ENCODE measurements at places on chromosomes 16 and 17.

- peak; percentile 56 for DNase-seq
Observed at GRCh38 chr17:68288375-68288774, 2.6 kb downstream of the SLC16A6 start.

- no peak for DNase-seq
Observed at GRCh38 chr16:53132406-53132805, 77.6 kb downstream of the CHD9 start.

DNA sequence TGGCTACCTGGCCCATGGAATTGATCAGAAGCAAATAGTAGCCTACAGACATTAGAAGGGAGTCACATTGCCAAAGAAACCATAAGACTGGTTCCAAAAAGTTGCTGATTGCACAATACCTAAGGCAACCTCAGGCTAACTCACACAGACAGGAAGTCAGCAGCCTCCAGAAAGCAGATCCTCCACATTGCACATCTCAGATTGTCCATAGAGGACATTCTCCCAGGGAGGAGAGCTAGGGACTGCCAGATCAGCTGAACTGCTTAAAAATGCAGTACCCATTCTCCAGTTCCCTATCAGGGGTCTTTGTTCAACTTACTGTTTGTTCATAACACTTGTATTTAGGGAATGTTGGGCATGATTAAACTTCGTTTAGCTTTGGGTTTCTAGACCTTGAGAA lies 4.2 kb downstream of the CCL3 start:
- DNase-seq, result no peak

- DNase-seq, result no peak
Observed at GRCh38 chr17:61806936-61807335, 56.4 kb downstream of the BRIP1 start.

DNA sequence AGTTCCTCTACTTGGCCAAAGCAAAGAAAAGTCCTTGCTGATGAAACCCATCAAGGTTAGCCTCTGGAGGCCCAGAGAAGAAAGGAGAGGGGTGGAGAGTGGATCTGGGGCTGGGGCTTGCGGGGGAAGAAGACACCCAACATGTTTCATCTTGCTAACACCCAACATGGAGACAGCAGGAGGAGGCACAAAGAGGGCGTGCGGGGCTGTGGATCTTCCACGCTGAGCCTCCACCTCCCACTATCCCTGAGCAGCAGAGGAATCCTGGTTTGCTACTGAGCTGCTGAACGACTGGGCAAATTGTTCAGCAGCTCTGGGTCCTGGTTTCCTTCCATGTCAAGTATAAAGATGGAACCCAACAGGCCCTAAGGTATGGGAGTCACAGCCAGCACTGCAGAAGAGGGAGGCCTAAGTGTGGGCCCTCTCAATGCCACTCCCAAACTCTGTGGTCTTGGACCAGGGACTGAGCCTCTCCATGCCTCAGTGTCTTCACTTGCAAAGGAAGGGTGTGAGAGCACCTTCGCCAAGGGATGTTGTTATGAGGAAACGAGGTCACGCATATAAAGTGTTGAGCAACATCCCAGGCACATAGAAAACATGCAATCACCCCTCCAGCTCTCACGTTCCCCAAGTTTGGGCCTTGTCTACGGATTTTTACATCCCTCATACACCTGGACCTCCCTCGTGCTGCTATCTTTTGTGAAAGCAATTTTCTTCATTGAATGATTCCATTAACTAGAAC lies 122.5 kb downstream of the XYLT1 start:
- DNase-seq, result no peak

DNA sequence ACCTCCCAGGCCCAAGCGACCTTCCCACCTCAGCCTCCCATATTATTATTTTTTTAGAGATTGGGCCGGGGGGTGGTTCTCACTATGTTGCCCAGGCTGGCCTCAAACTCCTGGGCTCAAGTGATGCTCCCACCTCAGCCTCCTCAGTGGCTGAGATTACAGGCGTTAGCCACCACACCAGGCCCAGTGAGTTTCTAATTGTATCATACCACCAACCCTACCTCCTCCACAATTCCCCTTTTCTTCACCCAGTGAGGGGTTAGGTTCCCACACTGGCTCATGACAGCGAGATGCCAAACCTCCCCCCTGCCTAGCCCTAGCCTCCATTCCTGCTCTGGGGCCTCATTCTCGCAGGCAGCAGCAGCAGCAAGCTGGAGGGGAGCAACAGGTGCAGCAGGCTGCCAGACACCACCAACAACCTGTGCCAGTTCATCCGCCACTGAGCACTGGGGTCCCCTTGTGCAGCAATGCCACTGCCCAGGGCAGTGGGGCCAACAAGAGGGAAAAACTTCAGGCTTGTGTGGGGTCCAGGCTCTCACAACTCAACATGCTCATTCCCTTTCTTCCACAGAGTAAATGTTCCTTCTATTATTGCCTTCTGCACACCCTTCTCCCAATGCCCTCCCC lies 9.1 kb downstream of the ATP6V0D1 start:
- DNase-seq, result no peak

- peak; percentile 97 for DNase-seq
Observed at GRCh38 chr16:30650369-30651123, at the start of gene PRR14. PRR14 (plus strand) TSS chr16:30650960; CDS start chr16:30651646, 686 bp downstream.

GRCh38 chr17:58229881-58230280 lies 8.5 kb upstream of the LPO start:
- no peak for DNase-seq

- no peak for DNase-seq
Observed at GRCh38 chr16:66324815-66325515, 41.5 kb upstream of the CDH5 start.

DNA sequence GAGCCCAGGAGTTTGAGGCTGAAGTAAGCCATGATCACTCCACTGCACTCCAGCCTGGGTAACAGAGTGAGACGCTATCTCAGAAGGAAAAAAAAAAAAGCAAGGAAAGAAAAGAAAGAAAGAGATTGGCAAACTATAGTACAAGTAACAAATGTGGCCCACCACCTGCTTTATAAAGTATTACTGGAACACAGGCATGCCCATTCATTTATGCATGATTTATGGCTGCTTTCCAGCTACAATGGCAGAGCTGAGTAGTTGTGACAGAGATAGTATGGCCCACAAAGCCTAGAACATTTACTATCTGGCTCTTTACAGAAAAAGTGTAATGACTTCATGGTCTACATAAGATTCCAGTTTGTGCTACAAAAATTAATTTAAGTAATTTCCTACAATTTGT lies 23.6 kb downstream of the C16orf87 start:
- DNase-seq, result no peak

DNA sequence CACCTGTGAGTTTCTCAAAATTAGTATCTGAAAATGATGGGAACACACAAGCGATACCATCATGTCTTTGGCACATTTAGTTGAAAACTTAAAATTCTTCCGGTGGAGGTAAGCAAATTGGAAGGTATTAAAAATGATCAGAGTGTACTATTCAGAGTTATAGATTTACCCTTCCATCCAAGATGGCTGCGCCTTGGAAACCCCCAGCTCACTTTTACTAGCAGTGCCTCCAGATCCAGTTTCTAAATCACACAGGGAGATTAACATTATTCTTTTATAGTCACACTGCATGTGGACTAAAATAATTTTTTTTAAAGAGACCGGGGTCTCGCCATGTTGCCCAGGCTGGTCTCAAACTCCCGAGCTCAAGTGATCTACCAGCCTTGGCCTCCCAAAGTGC lies 15.0 kb downstream of the PITPNC1 start:
- no peak for DNase-seq

- DNase-seq, result peak; percentile 75
Observed at GRCh38 chr17:143785-144281, 6.5 kb downstream of the SCGB1C2 start.

GRCh38 chr16:3027983-3028715 lies 4.3 kb downstream of the THOC6 start:
- peak; percentile 87 for DNase-seq

- peak; percentile 83 for DNase-seq
Observed at GRCh38 chr17:58329810-58330537, 1.4 kb upstream of the TSPOAP1 start.

DNA sequence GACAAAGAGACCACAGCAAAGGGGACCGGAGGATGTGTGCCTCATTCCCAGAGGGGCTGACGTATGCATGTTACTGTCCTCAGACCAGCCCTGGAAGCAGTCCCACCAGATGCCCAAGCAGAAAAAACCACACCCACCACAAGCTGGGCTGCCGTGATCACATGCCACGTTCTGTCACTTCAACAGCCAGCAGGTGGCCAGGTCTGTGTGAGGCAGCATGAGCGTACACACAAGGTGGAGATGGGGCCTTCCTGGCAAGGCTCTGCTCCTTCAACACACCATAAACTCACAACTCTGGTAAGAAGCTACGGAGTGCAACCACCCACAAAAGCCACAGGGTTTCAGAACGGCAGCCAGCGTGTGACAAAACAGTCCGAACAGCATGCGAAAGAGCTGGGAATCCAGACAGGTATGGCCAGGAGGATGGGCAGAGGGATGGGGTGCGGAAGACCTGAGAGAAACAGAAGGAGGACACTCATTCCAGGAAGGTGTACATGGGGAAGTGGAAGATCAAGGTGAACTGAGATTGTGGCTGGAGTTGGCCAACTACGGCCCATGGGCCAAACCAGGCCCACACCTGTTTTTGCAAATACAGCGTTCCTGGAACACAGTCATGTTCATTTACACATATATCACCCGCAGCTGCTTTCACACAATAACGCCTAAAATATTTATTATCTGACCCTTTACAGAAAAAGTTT lies 27.9 kb downstream of the MBTPS1 start:
- peak; percentile 61 for DNase-seq

DNA sequence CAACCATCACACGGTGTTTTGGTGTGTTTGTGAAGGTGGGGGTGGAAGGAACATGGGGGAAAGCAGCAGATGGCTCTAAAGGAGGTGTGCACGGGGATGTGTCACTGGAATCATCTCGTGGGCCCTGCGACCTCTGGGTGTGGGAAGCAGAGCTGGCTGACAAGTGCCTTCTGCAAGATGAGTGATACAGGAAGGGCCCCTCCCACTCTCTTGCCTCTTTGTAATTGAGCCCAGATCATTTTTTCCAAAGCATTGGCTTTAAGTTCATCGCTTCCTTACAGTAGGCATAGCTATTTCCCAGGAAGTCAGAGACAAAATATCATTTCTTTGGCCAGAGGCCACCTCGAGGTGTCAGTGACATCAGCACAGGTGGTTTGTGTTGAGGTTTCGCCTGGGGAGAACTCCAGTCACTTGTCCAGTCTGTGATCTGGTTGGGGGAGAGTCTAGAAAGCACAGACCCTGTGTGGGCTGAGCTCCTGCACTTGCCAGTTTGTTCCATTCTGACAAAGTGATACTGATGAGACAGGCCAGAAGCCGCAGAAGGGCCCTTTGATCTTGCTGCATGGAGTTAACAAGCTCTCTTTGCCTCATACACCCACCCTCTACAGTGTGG lies 20.6 kb upstream of the SNTB2 start:
- no peak for DNase-seq

- DNase-seq, result no peak
Observed at GRCh38 chr16:88938777-88939244, 38.2 kb downstream of the CBFA2T3 start.
